T-helper 1 cell (primary cell): ENCODE measurements at places on chromosomes 13 and 19.

DNA sequence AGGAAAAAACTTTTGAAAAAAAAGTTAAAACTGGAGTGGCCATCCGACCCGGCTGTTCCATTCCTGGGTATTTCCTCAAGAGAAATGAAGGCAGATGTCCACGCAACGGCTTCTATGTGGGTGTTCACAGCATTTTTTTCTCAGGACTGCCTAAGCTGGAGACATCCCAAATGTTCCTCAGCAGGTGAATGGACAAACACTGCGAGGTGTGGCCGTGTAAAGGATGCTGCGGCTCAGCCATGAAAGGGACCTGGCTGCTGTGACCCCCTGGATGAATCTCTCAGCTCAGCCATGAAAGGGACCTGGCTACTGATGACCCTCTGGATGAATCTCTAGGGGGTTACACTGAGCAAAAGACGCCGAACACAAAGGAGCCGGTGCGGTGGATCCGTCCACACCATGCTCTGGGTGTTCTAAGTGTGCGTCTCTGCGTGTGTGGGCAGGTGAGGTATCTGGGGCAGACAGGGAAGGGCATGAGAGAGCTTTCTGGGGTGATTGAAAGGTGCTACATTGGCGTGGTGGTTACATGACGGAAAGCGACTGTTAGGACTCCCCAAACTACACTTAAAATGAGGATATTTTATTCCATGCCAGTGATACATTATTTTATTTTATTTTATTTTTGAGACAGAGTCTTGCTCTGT, 7.2 kb upstream of the ASPDH start:
- no peak for DNase-seq

- DNase-seq: no peak
Measured at GRCh38 chr19:31268751-31269383, 80.4 kb downstream of the TSHZ3 start.

DNA sequence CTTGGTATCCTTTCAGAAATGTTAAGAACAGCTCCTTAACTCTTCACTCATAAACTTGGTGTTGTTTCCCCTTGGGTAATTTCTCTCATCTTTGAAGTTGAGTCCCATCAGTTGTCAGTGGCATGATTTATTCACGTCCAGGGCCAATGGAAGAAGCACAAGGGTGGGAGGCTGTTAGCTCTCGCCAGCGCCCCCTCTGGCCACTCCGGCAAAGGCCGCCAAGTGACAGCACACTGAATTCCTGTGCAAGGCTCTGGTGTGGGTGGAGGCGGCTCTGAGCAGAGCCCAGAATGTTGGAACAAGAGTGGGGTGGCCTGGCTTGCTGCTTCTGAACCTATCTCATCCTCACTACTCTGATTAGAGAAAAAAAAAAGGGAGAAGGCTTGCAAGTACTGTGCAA, 13.1 kb upstream of the MEDAG start:
- DNase-seq: no peak

GRCh38 chr19:18311502-18312091, 11.3 kb downstream of the LSM4 start:
- no peak for DNase-seq

- no peak for DNase-seq
Measured at GRCh38 chr13:109213714-109214113, 572.7 kb downstream of the IRS2 start.

- DNase-seq: no peak
Measured at GRCh38 chr13:23140492-23140891, 40.3 kb upstream of the SGCG start.

DNA sequence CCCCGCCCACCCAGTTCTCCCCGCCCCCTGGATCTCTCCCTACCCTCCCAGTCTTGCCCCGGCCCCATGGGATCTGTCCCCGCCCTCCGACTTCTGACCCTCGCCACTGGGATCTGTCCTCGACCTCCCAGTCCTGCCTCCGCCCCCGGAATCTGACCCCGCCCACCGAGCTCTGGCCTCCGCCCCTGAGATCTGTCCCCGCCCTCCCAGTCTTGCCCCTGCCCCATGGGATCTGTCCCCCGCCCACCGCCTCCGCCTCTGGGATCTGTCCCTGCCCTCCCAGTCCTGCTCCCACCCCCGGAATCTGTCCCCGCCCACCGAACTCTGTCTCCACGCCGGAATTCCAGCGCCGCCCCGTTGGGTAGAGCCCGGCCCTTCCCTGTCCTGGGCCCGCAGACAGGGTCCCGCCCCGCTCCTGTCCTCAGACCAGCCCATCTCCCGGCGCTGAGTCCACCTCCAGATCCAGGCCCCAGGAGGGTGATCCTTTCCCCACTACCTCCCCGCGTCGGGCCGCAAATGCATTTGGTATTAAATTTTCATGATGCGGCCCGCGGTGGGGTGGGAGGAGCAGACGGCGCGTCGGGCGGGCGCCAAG, 1.5 kb upstream of the SLC17A7 start:
- DNase-seq: peak; percentile 35

- DNase-seq: no peak
Measured at GRCh38 chr13:93268327-93269028, 41.9 kb downstream of the GPC6 start.

DNA sequence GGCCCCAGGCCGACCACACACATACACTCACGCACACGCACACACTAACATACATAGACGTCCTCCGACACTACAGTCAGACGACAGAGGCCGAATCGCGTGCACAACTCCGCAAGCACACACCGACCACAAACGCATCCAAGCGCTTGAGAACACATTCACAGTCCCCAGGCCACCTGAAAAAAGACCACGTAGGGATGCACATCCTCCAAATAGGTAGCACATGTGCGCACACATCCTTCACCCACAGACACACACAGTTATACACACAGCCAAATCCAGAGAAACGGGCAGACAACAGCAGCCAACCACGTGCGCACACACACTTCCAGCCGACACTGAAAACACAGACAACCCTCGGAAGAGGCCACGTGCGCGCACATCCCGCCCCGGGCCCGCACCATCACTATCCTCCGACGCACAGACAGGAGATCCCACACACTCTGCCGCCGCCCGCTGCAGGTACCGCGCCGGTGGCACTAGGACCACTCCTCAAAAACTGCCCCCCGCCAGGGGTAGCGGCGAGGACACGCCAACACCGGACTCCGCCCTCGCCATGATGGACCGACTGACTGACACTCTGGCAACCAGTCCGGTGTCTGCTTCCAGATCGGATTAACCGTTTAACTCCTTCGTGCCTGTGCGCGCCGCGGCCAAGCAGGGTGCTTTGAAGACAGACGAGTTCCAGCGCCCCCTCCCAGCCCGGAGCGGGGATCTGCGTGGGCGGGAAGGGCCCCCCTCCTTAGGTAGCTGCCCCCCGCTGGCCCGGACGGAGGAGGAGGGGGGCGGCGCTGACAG, 493 bp upstream of the PDE4A start:
- peak; percentile 78 for DNase-seq

DNA sequence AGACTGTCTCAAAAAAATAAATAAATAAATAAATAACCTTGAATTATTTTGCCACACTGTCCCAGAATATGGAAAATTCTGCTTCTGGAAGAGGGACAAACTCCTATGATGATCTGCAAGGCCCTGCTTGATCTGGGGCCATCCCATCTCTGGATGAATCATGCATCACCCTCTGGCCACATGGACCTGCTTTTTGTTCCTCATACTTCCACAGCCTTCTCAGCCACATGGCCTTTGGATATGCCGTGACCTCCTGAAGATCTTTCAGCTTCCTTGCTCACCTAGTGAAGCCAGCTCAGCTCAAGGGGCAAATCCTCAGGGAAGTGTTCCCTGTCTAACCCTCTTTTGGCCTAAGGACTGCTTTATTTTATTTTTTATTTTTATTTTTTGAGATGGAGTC, 10.3 kb downstream of the IER2 start:
- no peak for DNase-seq

DNA sequence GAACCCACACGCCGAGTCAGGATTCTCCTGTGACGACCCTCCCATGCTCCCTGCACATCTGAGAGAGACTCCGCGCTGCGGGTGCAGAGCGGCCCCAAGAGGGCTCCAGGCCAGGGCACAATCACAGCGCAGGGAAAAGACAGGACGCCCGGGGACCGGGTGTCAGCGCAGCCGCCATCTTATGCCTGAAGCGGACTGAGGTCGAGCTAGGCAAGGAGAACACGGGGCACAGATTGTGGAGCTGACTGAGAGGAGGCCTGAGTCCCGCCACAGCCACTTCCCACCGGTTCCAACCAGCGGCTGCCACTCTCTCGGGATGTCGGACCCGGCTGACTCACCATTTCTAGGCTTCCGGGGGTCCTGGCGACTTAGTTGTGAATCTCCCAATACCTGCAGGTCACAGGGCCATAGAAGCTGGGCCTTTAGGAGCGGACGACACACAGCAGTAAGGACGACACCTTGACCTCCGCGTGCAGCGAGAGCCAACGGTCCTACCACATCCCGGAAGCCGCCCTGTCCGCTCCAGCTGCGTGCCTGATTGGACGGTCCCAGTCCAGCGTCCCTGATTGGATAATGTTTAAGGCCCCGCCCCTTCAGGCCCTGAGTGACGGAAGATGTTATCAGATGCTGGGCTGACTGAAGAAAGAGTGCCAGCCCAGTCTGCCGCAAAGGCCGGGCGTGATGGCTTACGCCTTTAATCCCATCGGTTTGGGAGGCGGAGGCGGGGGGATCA, at the start of gene ZNF728:
TSS of gene ZNF728 (minus strand) at position 487 of the 733 bp plus-strand sequence. CDS start at position 341, 146 bp downstream.
- no peak for DNase-seq

DNA sequence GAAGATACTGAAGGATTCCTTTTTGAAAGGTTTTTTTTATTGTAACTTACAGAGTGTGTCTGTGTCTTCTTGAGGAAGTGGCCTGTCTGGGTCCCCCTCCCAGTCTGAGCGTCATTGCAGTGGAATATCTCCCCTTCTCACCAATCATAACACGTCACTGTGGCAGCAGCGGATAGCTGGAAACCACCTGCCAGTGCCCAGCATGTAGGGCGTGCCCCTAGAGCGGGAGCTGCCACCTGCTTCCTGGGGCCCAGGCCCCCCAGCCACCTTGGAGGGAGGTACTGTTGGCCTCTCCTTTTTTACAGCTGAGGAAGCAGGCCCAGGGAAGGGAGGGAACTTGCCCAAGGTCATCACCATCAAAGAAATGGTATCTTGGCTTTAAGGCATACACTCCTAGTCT, 4.6 kb upstream of the DNM2 start:
- DNase-seq: no peak

DNA sequence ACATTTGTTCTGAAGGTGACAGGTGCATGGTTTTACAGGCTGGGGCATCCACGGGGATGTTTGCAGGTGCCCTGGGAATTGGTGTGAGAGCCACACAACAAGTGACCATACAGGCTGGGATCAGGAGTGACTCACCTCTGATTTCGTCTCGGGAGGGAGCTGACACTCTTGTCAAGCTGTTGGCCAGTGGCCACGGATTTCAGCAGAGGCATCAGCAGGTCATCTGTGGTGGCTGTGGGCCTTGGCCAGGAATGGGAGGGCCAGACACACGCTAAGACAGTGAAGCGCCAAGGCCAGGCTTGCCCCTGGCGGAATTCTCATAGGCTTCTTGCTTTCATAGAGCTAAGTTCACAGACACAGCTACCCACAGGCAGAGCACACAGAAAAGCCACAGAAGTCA, 108.6 kb downstream of the HSPH1 start:
- DNase-seq: no peak

DNA sequence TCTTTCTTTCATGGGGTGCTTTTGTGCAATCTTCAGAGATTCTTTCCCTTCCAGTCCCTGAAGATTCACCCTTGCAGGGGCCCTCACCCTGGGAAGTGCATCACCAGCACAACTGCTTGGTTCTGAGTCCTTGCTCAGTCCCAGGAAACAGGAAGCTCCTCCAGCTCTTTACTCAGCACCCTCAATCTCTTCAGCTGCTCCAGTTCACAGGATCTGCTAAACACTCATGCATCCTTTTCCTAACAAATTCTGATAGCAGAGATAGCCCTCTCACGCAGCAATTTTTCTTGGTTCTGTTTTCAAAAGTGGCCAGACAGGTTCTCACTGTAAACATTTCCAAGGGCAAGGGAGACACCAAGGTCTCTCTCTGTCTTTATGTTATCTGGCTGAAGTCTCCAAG, 823.1 kb downstream of the LIG4 start:
- no peak for DNase-seq

GRCh38 chr13:40207001-40207478, 459.4 kb downstream of the FOXO1 start:
- DNase-seq: no peak

- no peak for DNase-seq
Measured at GRCh38 chr19:56642711-56643459, at the start of gene SMIM17. TSS of gene SMIM17 (plus strand) at chr19:56643159. CDS start at chr19:56645668, 2,509 bp downstream.

DNA sequence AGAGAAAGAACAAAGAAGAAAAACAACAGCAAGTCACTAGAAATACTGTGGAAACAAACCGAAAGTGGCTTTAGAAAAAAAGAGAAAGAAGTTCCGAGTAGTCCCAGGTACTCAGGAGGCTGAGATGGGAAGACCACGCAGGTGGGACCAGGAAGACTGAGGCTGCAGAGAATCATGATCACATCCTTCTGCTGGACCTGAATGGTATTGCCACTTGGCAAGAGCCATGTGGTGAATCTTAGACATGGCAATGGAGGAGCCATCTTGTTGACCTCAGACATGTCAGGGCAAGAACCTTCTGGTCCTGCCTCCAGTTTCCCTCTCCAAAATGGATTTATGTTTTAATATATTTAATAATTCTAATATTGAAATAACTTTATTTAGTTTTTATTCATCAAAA, 37.4 kb upstream of the ZNF724 start:
- no peak for DNase-seq

- DNase-seq: no peak
Measured at GRCh38 chr13:44352671-44353070, 21.0 kb upstream of the SERP2 start.

- DNase-seq: no peak
Measured at GRCh38 chr13:73603646-73604045, 530.6 kb downstream of the KLF12 start.

DNA sequence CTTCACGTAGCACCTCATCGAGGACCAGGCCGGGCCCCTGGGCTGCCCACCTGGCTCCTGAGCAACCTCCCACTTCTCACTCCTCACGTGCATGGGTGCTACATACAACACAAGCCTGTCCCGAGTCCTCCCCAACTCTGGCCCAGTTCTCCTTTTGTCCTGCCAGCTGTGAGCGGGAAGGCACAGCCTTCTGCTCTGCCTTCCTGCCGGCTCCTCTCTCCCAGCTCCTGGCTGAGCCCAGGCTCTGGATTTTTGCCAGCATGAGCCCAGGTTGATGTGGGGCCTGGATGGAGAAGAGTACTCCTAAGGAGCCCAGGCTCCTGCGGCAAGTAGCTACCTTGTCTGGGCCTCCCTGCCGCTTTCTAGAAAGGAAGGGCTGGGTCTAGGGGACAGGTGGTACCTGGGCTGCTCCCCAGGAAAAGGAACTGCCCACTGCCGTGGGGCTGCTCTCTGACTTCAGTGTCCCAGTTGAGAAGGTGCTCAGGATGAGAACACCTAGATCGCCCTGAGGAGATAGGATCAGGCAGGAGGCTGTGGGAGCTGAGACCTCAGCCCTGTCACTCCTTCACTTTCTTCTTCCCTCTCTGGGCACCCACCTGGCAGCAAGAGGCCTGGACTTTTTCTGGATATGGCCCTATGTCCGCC, 23.6 kb downstream of the LYL1 start:
- no peak for DNase-seq

DNA sequence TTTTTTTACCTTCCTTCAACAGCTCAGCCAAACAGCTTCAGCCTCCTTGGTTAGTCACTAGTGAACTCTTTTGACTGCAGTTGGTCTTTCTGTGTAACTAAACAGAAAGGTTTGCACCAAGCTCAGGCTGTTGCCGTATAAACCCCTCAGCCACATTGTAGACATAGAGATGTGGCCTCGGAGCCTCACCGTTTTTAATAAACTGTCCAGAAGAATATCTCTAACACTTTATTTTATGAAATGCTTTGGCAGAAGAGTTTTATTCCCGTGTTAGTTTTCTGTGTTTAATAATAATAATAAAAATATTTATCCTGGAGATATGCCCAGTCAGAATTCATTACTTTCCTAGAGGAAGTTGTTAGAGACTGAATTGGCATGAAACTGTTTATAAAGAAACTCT, 171.7 kb upstream of the MAB21L1 start:
- DNase-seq: no peak
